COLO829 (cell line): ENCODE measurements at places on chromosomes 1 and 21.
A peak's percentile ranks its signal among the peaks of the same experiment; 100 is the strongest.

- peak; percentile 51 for DNase-seq
Observed at GRCh38 chr1:192506741-192507155, 68.8 kb upstream of the RGS1 start.

DNA sequence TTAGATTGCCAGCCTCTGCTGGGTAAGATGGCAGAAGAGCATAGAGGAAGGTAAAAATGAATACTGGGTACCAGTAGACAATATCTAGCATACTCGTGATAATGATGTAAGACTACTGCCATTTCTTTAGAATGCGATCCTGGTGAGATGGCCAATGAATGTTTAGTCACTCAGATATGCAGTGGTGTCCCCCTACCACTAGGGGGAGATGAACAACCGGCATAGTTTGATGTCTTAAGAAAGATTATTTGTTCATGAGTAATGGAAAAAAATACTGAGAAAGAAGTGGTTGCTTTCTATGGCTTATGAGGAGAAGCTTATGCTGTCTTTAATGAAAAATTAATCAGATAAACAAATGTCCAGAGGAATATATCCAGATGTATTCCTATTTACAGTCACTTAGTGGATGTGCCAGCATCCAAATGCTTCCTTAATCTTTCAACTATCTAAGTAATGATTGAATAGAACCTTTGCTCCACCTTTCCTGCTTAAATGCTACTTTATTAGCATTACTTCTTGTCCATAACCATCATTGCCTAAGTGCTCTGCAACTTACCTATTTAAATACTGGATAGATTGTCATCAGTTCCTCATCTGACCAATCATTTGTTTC lies 256.6 kb downstream of the ST6GALNAC3 start:
- DNase-seq: peak; percentile 20

DNA sequence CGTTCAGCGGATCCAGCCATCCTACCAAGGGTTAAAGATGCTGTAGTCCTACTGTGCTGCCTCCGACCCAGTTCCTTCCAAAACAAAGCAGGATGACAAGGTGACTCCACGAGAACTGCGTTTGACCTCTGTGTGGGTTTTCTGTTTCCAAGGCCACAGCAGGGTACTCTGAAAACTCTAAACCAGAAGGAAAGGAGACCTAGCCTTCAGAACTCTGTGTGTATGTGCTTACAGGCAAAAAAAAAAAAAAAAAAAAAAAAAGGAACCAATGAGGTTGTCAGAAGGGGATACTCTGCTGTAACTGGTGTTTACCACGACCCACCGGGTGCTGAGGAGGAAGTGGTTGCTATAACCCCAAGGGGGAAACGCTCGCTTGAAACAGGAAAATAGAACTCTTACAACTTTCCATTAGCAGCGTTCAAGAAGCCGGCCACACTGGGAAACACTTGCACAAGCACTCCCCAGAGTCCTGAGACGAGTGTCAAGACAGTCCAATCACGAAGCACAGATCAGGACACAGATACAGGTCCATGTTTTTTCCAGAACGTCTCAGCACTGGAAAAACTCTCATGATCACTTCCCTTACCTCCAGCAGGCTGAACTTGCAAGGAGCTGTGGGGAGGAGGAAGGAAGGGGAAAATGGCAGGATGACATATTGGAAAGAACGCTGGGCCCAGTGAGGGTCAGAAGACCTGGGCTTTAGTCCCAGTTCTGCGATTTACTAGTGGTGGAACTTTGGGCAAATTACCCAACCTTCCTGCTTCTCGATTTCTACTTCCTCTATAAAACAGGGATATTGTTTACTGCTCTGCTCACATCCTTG lies 64.0 kb downstream of the ITPKB start:
- DNase-seq: no peak

DNA sequence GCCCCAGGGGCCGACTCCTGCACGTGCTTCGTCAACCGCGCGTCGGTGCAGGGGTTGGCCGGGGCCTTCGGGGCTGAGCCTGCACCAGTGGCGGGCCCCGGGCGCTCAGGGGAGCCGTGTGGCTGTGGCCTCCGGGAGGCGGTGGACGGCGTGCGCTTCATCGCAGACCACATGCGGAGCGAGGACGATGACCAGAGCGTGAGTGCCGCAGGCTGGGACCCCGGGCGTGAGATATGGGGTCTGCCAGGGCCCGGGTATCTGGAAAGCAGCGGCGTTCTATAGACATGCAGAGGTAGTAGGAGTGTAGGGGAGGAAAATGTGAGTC lies 4.3 kb downstream of the CHRNB2 start:
- DNase-seq: no peak

- peak; percentile 72 for DNase-seq
Observed at GRCh38 chr1:207032528-207033017, at the start of gene C1orf116. C1orf116 (minus strand) TSS chr1:207032756; CDS start chr1:207027598, 5,158 bp downstream.

- DNase-seq: no peak
Observed at GRCh38 chr1:38125837-38126520, 79.4 kb upstream of the POU3F1 start.

DNA sequence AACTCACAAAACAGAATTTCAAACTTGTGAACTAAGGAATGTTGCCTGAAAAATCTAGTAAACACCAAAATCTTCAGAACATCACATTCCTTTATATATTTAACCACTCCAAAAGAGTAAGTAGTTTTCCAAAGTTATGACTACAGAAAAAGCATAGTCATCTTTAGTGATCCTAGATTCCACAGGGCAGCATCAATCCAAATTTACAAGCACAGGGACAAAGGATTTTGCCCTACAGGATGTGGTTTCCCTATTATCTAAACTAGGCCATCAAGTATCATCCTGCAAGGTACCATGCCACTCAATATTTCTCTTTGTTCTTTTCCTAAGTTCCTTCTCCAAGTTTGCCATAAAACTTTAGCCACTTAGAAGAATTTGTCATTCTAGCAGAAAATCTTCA lies 33.0 kb downstream of the COP1 start:
- DNase-seq: no peak

- no peak for DNase-seq
Observed at GRCh38 chr1:20931930-20932436, 144.9 kb upstream of the HP1BP3 start.

DNA sequence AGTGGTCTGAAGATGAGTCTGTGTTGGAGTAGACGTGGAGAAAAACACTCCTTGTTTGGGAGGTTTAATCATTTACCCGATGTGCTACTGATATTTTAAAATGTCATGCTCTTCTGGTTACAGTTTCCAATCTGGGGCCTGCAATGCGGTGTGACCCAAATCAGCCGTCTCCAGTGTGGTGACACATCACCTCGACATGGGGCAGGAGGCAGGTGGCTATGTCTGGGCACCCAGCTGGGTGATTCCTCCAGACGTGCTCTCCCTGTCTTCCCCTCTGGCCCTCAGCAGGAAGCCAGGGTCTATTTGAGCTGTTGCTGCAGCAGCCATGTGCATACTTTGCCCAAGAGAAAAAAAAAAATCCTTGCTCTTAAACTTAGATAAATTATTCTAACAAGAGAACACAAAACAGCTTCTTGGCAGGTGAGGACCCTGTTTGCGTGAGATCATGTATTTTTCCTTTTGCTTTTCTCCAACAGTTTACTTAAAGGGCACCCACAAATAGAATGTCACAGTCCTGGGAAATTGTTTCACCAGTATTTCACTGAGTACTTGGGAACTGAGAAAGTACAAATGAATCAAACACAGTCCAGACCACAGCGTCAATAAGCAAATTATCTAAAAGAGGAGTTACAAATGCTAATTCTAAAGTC lies 38.9 kb upstream of the MAP10 start:
- no peak for DNase-seq

DNA sequence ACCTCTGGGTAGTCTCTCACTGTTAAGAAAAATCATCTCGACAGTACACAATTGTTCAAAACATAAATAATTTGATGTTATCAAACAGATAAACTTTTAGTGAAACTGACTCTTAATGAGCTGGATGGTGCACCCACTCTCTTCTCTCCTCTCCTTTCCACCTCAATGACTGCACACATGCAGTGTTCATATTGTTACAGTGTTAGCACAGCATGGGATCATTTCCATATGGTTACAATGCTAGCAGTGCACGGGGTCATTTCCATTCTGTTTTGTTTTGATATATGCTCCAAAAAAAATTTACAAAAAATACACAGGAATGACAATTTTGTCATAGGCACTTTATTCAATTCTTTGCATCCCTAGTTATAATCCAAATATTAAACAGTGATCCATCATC lies 26.4 kb upstream of the RNF187 start:
- DNase-seq: no peak

DNA sequence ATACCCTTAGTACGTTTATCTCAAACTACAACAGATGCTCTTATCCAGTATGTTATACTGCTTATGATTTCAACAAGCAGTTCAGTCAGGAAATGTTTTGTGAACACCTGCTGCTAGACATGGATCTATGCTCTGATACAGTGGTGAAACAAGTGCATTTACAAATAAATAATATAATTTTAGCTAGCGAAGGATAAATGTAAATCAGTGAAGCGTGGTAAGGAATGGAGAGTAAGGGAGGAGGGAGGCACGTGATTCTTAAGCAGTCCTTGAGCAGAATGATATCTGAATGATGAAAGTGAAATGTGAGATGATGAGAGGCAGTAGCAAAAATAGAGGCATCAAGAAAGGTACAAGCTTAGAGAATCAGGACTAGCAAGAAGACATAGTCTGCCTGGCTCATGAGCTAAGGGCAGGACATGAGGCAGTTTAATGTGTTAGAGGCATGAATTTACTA lies 6.3 kb downstream of the TSNAX start:
- DNase-seq: no peak

DNA sequence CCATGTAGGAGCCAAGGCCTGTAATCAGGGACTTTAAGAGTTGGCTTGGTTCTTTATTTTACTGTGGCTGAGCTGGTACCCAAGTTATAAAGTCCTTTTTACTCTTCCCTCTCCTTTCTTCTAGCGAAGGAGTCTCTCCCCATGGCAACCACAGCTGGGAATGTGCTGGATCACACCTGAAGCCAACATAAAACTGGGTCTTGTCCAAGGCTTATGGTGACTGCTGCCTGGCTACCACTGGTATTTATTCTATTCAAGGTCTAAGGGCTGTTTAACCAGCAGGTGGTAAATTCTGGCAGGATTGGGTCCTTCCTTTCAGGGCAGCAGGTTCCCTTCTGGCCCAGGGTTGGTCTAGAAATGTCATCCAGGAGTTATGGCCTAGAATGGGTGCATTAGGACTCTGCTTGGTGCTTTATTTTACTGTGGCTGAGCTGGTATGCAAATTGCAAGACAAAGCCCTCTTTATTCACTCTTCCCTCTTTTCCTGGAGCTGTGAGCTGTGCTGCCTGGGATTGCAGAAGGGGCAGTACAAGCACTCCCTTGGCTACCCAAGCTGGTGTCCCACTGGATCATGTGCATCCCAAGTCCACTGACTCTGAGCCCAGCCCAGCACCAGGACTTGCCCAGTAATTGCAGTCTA lies 26.6 kb downstream of the SLC22A15 start:
- no peak for DNase-seq

GRCh38 chr1:115650961-115651360 lies 9.2 kb downstream of the VANGL1 start:
- DNase-seq: no peak

DNA sequence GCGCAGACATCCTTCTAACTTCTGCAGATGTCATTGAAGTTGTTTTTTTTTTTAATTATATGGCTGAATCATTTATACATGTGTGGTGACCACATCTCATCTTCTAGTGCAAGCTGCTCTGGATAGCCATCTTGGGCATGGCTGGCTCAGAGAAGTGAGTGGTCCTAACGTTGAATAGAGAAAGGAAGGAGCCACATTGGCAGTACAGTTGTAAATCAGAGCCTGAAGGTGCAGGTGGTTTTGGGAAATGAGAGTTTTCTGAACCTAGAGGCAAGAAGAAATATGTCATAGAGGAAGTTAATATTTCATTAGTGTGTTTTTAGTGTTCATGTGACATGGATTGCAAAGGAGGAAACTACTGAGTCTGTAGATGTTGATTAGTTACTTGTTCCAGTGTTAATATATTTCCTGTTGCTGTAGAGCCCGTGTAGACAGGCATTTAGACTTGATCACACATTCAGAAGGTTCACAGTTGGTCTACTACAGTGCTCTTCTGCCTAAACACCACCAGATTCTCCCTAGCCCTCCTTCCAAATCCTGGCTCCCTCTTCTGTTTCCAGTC lies 163.7 kb downstream of the ROR1 start:
- DNase-seq: no peak

DNA sequence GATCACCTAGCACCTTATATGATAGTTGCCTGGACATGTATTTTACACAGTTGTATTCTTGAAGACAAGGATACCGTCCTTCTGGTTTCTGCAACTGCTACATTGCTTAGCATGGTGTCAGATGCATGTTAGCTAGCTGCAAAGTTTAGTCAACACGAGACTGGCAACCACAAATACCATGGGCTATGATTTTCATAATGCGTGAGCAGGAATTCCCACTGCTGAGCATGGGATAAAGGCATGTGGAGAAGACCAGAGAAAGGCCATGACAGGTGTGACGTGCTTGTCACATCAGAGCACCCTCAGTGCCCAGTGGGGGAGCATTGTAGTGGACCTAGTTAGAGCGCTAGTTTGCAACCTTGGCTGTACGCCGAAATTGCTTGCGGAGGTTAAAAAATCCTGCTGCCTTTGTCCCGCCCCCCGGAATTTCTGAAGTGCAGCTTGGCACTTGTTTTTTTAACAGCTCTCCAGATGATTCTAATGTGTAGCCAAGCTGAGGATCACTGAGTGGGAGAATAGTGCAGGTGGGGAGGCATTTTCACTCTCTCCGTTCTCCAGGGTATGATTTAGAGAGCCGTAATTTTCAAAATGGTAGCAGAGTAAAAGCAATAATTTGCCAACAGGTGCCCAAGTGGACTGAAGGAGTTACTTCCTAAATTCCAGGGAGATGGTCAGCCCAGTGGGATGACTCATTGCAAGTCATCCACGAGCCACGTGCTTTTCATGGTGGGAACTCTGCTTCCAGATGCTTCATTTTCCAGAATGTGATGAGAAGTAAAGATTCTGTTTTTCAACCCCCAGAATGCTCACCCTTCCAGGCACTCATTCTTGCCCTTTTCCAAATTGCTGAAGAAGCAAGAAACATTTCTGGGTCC lies 81.0 kb downstream of the CNIH3 start:
- peak; percentile 58 for DNase-seq

DNA sequence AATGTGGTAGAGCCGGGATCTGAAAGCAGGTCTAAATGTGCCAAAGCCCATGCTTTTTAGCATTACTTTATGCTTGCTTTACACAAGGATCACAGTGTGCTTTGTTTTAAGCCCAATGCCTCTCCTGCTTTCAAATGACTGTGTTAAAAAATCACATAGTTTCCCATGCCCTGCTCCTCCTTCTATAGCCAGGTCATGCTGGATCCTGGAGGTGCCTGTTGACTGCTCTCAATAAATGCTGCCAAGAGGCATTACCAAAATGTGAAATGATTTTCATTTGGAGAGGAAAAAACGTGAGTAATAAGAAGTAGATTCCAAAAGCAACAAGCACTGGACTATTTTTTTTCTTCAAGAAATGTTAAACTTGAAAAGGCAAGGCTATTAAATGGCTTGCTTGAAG lies 420.7 kb upstream of the USP24 start:
- DNase-seq: no peak

- no peak for DNase-seq
Observed at GRCh38 chr1:174448531-174448883, 743 bp downstream of the GPR52 start.
